ENCODE measurements at places on chromosomes 4 and X.

DNA sequence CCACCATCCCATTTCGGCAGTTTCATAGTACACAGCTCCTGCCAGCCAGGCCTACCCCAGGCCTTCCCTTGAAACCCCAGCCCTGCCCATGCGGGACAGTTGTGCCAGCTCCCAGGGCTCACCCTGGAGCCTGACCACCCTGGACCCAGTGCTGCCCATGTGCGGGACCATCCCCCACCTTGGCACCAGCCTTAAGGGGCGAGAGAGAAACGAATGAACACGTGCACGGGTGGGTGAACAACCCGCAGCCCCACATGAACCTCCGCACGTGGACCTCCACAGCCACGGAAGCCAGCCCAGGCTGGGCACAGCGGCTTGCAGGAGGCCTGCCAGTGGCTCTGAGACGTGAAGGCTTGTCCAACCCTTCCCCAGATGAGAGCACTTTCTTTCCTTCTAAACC lies 76.0 kb upstream of the MXD4 start:
- DNase-seq: no peak

DNA sequence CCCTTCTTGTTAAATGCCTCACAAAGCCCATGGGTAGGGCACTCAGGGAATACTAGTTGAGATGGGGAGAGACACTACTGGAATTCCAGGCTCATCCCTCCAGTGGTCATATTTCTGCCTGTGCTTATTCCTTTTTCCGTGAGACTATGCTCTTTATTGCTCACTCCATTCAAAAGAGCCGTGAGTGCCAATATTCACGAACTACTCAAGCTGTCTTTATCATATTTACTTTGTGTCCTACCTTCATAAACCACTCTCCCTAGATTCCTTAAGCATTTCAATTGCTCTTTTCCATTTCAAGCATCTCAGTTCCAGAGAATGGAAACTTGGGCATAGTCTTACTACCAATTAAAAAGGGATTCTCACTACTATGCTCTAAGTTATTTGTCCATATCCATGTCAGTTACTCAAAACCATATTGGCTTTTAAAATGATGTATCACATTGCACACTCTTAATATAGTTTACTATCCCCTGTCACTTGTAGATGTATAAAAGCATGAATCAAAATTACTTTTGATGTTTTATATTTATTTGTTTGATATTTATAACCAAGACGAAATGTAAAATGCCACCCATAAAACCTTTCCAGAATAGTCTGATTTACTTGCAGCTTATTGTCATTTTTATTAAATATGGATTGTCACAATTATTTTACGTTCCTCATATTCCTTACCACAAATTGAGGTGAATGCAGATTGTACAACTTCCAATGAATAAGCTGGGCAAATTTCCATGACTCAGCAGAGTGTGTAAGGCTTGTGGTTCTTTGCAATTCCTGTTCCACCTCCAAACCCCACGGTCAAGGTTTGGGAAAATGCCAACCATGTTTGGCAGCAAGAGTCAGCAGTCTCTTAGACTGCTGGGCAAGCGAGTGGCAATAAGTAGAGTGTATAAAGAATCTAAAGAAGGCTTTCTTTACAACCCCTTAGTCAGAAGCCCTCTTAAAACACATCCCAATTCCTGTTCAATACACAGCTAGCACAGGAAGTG lies 24.4 kb downstream of the ENOX2 start:
- no peak for DNase-seq

GRCh38 chr4:87843936-87844335 lies 11.2 kb downstream of the MEPE start:
- no peak for DNase-seq

GRCh38 chr4:106208481-106209460 lies 107.2 kb downstream of the TBCK start:
- DNase-seq: no peak

GRCh38 chr4:172048666-172049065 lies 235.5 kb downstream of the GALNTL6 start:
- DNase-seq: no peak

DNA sequence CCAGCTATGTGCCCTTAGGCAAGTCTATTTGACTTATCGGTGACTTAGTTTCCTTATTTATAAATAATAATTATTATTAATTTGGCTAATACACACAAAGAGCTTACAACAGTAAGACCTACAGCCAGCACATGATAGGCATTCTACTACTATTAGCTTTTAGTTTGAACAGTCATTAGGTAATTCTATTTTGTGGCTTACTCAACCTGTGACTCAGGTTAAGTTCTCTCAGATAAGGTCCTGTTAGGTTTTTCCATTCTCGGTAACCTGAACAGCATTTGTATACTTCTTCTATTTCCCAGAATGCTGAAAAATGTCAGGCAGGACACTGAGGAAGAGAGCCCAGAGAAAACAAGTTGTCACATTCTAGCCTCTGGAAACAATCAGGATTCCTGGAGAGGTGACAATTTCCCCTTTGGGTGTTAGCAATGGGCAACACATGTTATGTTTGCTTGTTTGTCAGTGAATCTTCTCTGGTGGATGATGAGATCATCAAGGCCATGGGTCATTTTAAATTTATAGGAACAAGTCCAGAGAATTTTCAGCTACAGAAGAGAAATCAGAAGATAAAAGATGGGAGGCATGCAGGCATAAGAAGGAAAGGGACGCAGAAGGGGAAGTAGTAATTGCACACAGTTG lies 2144.7 kb downstream of the PCDH7 start:
- DNase-seq: no peak

- no peak for DNase-seq
These were observed 30.6 kb upstream of the IL9R start for GRCh38 chrX:155966876-155967275.

GRCh38 chr4:140756319-140757231 lies at the start of gene TBC1D9:
TBC1D9 (minus strand) TSS chr4:140756385; CDS start chr4:140756045, 340 bp downstream.
- DNase-seq: peak; percentile 84

GRCh38 chrX:10190367-10190766 lies 33.6 kb downstream of the CLCN4 start:
- DNase-seq: peak; percentile 23

DNA sequence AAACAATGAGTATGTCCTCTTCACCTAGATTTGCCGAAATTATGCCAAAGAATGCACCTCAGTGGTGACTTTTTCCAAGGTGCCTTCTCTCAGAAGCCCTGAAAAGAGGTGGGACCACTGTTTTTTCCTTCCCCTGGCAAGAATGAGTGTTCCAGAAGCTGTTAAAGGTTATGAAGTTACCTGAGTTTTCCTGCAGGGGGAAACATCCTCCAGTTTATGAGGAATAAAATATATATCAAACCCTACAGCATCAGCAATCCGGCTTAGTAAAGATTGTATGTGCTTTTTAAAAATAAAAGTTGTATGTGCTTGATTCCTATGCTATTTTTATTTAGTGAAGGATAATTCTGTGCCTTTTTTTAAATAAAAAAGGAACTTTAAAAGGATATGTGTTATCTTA lies 73.3 kb downstream of the RBM46 start:
- DNase-seq: no peak

- DNase-seq: no peak
These were observed 182.8 kb upstream of the MAP3K15 start for GRCh38 chrX:19698122-19698521.

GRCh38 chr4:184154199-184154598 lies 63.5 kb downstream of the ENPP6 start:
- no peak for DNase-seq

DNA sequence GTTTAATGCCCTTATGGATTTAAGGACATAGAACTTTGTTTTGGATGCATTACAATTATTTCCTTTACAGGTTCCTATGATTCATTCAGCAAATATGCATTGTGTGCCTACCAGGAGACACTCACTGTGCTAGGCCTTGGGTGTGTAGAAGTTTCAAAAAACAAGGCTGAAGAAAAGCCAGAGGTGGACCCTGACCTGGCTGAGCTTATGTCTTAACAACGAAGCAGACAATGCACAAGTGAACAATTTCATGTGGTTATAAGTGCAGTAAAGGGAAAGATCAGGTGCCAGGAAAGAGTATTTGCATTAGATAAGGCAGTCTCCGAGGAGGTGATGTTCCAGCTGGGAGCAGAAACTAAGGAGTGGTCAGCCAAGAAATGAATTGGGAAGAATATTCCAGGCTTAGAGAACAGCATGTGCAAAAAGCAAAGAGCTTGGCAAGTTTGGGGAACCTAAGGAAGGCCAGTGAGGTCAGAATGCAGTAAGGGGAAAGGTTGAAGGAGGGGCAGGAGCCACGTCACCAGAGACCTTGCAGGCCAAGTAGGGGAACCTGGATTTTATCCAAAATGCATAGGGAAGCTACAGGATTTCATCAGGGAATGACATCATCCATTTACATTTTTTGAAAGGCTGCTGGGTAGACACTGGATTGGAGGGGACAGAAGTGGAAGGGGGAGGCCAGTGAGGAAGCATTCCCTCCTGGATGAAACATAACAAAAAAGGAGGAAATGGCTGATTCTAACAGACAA lies 193.6 kb downstream of the SOWAHB start:
- DNase-seq: peak; percentile 83

Data from NCI-H2029 (cell line).